CD4-positive, alpha-beta T cell treated with Interleukin-6 at 100 ng/mL for 8 hours (primary cell): ENCODE measurements at places on chromosomes 5 and 9.

DNA sequence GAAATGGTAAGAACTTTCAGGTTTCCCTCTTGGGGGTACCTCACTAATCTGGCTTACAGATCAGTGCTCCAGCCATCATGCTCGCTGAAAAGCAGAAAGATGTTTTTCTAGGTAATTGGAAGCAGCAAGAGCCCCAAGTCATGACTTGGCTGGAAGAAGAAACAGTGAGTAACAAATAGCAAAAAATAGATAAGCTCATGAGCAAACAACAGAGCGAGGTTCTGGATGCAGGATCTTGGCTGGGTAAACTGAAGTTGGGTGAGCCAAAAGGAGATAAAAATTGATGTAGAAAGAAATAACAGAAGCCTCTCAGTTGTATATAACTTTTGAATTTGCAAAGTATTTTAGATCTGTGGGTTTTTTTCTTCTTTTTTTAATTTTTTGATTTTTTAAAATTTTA lies 110.1 kb downstream of the INSYN2B start:
- DNase-seq = no peak

DNA sequence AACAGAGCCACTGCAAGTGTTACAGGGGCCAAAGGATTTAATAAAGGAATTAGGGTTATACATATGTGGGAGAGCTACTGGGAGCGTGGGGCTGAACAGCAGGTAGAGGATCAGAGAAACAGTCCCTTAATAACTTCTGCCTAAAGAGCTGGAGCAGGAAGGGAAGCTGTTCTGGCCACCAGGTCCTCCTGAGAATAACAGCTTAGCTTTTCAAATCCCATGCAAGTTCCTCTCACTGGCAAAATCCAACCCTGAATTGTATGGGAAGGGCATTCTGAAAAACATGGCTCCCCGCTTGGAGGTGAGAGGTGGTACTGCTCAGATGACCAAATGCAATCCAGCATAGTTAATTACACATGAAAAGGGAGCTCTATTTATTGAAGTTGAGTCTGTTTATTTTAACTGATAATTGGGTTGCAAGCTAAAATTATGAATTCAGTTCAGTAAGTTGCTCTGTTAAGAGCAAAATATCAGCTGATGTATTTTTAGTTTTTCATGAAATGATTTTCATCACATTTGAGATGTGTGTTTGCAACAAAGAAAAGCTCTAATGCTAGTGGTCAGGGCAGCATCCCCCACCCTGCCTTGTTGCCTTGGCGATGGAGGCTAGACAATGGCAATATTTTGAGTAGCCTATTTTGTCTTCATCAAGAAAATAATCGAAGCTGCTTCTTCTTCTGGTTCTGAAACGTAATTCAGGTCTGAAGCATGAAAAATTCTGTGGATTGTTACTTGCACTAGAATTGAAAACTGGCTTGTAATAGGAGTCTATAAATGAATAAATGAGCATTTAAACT lies 58.4 kb upstream of the SH3GL2 start:
- DNase-seq = no peak

DNA sequence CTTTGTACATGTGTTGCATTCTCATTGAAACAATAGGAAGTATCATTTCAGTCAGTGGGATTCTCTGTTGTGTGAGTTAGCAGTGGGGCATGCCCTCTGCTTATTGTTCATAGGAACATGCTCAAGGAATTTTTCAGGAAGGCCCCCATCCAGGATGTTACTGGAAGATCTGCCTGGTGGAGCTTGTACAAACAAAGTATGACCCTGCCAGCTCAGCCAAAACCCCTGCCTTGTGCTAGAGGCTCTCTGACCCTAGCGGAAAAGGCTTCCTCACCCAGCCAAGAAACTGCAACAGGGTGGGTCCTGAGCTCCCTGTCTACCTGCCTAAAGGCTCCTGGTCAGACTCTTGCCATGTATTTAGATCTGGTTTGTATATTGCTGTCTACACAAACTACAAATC lies 43.2 kb downstream of the MRRF start:
- no peak for DNase-seq

- DNase-seq = peak; percentile 29
Measured at GRCh38 chr5:35089334-35090314, 41.9 kb upstream of the AGXT2 start.

- no peak for DNase-seq
Measured at GRCh38 chr9:88725300-88726019, 190.5 kb downstream of the NXNL2 start.

DNA sequence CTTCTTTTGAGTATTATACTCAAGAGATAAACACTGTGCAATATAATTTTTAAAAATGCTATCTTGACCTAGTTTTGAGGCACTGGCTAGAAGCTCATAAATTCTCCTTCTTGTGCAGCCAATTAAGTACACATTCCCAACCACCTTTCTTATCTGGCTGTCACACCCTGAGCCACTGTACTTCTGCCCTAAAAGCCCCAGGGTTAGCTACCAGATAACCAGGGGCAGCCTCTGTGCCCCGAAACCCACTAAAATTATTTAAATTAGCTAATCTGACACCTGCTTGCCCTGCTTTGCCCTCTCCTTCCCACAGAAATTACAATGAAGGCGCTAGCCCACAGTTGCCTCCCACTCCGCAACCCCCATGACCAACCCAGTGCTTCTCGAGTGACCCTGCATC lies 597.3 kb upstream of the TYRP1 start:
- DNase-seq = no peak

- DNase-seq = no peak
Measured at GRCh38 chr5:115461506-115462290, 82.9 kb downstream of the FEM1C start.

DNA sequence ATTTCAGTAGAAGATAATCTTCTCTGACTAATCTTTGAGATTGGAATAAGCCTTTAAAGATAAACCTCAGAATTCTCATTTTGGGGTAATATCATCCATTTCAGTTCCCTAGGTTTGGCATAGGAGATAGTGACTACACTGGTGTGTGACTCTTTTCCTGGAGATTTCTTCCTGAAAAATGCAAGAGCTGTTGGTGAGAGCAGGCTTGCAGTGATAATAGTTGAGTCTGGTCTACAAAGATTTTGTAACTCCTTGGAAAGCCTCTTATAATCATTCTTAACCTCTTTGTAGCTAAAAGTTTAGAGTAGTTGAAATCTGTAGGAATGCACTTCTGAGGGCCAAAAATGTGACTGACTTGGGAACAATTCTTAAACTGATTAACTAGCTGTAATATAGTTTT lies 23.4 kb downstream of the RANBP17 start:
- DNase-seq = no peak
